Substantia nigra (tissue), 51 donors: ENCODE measurements at places on chromosomes 7 and 10.

DNA sequence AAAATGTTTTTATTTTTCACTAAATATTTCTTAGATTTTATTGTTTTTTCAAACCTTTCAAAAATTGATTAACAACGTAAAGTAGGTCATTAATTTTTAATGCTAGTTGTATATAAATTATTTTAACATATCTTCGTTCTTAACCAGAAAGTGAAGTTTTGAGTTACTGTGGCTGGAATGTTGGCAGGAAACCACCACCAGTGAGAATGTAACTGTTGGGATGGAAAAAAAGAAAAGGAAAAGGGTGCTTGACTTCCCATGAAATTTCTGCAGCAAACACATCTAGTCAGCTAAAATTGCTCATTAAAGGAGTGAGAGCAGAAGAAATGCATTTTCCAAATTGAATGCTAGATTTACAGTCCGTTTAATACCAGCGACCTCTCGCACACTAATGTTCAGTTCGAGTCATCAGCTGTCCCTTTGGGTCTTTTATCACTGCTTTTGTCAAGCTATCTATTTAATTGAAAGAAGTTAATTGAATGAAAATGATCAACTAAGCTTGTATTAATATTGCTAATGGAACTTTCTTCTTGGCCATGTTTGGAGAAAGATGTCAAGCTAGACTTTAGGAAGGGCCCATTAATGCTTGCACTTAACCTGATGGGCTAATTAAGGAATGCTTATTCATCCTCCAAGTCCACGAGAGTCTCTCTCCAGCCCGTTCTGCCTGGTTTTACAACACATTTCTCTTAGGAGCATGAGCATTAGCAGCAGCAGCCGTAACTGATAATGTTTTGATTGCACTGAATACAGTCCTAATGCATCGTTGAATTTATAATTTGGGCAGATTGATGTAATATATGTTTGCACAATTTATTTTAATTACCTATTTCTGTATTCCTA, 70.1 kb downstream of the UBE3C start:
- DNase-seq, result no peak

DNA sequence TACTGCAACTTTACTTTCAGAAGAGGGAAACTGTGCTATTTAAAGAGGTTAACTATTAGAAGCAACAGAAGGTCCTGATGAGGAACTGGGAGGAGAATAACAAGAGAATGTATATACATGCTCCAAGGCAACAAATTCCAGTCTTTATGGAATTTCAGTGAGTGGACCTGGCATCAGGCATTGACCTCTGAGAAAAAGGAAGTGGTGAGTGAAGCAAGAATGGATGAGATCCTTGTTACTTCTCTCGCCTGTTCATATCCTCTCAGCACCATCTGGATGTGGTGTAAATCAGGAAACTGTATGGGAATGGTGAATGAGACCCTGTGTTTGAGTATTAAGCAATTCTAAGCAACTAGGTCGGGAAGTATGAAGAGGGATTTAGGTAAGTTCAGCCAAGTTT, 30.3 kb upstream of the KBTBD2 start:
- DNase-seq, result no peak

- no peak for DNase-seq
Observed at GRCh38 chr7:55020466-55020871, 1.7 kb downstream of the EGFR start.

- DNase-seq, result no peak
Observed at GRCh38 chr10:86824151-86824550, 67.7 kb downstream of the BMPR1A start.

DNA sequence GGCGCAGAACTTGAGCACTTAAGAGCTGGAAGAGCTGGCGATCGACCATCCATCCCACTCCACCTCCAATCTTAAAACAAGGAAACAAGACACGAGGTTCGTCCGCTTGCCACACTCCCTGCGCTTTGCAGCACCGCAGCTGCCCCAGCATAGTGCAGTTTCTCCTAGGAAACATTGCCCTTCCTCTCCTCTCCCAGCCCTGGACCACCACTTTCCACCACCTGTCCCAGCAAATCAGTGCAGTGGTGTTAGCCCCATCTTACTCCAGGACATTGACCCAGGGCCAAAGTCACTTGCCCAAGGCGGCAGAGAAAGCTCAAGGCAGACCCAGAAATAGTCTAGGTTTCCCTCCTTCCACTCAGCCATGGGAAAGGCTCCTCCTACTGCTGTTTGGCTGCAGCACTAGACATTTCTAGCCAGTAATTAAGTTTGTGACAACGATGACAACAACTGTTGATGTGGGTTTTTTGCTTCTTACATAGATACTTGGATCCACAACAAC, 1.5 kb upstream of the PARD3 start:
- DNase-seq, result no peak

DNA sequence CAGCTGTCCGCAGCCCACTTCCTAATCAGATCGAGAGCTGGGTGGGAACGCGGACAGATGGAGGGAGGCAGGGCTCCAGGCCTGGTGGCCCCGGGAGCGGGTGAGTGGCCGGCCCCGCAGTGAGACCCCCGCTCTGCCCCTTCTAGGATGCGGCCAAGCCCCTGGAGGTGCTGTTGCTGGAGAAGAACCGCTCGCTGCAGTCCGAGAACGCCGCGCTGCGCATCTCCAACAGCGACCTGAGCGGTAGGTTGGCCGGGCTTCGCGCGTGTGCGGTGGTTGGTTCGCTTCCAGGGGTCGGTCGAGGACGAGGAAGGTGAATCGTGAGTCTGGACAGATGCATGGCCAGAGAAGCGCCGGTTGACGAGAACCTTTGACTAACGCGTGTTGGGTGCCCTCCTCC, 91.3 kb upstream of the SH2B2 start:
- no peak for DNase-seq

DNA sequence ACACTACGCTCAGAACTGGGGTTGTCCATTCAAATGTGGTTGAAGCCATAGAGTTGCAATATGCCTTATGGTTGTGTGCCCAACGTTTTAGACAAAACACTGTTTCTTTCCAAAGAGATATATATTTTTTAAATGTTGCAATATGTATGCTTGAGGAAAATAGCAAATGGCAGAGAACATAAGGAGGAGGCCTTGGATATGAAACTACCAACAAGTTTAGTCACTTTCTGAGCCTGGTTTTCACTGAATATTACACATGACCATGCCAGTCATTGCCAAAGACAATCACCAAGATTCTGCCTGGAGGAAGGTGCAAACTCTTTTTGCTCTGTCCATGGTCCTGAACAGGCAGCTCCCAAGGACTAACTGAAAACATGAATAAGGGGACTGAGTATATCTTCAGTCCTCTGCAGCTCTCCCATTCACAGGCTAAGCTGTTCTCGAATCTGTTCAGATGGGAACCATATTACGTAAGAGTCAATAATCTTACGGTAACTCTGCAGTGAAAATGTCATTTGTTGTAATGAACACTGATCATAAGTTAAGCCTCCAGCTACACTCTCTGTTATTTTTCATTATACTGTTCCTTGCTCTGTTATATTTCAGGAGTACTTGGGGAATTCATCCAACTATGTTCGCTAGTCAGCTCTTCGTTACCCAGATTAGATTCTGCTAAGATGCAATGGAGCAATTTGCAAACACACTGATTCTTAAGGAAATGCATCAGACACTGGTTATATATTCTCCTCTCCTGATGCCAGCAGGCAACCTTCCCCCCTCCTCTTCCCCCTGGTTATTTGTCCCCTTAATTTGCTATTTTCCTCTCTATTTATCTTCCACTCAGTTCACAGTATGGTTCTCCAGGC, 90.7 kb upstream of the C1QL3 start:
- no peak for DNase-seq

GRCh38 chr10:101529725-101530553, 58.1 kb downstream of the POLL start:
- no peak for DNase-seq

DNA sequence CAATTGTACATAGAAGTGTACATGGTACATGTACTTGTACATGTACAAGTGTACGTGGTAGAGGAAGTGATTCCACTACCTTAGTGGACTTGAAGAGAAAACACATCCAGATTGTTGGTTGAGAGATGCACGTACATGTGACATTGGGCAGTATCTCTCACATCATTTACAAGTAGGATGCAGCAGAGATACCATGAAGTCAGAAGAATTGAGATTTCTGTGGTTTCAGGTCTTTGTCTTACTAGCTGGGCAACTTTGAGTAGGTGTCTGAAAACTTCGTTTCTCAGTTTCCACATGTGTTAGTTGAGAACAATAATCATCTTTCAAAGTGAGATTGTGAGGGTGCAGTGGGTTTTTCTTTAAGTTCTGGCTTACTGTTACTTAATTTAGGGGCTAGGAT, 21.5 kb downstream of the CLDN12 start:
- no peak for DNase-seq

- DNase-seq, result no peak
Observed at GRCh38 chr7:104973909-104974415, 40.0 kb upstream of the KMT2E start.

GRCh38 chr10:1356349-1356748, 300.2 kb downstream of the WDR37 start:
- no peak for DNase-seq

DNA sequence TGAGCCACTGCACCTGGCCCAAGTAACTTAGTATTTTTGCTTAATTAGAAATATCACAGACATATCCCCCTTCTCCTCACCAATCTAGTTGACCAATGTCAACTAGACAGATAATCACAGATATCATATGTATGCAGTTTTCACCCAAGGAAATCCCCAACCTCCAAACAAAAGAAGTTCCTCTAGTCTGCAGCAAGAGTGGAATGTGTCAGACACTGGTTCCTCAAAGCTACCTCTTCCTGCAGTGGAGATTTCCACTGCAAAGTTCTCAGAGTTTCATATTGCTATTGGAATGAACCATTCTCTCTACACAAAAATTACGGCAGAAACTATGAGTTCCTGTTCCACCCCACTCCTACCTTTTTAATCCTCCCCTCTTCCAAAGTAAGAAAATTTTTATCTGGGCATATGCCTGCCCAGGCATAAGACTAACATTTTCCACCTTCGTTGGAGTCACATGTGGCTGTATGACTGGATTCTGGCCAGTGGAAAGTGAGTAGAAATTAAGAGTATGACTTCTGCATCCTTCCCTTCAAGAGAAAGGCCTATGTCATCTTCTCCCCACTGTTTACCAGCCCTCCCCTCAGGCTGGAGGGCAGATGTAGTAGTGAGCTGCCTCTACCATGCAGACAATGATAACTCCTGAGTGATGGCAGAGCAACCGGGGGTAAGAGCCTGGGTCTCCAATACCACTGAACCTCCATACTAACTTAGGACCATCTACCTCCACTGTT, 103.0 kb downstream of the MYOF start:
- DNase-seq, result no peak

DNA sequence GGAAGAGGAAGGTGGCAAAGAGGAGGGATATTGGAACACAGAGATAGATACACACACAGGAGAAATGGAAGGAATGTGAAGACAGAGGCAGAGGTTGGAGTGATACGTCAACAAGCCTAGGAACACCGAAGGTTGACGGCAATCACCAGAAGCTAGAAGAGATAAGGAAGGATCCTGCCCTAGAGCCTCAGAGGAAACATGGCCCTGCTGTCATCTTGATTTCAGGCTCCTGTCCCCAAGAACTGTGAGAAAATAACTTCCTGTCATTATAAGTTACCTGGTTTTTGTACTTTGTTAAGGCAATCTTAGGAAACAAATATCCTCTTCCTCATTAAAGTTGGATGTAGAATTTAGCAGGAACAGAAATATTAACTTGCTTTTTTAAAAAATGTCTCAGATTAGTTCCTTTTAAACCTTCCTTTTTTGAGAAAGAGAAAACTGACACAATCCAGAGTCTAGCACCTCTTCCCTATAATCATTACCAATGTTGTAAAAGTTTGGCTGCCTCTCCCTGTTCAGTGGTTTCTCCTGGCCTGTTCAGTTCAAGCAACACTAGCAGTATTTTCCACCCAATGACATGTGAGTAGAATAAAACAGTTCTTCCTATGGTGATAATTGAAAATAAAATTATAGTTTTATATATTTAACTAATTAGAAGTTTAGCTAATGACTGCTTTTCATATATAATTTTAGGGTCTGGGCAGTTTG, 28.8 kb upstream of the GNAI1 start:
- DNase-seq, result no peak

DNA sequence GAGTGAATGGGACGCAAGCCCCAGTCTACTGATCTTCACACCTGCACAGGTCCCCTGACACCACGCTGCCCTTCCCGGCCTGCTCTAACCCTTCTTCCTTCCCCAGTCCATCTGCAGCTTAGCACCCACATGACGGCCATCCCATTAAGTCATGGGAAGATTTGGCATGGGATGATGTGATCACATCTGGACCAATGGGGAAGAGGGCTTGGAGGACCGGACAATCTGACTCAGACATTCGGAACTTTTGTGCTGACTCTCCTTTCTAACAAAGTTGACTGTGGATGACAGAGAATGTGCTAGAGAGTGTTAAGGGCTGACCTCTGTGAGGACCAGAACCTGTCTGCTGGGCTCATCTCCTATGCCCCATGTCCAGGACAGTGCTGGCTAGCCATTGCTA, 15.6 kb downstream of the CXCL12 start:
- DNase-seq, result no peak

GRCh38 chr10:73414230-73414945, 530 bp upstream of the ANXA7 start:
- no peak for DNase-seq

DNA sequence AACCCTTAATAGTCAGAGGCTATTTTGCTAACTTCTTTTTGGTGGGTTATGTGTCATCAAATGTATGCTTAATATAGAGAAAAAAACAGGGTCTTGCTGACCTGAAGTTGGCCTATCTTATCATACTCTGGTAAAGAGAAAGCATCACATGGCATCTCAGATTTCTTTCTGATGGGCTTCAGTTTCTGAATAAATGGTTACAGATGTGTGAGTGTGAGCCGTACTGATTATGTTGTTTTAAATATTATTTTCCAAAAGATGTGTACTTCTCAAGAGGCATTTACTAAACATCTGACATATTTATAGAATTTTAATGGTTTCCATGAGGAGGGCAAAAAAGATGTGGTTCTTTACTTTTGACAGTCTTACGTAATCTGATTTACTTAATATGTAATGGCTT, 28.4 kb downstream of the BBS9 start:
- no peak for DNase-seq

- no peak for DNase-seq
Observed at GRCh38 chr7:117654780-117655179, 175.0 kb downstream of the CFTR start.
